Esophagus muscularis mucosa (tissue), 4 donors: ENCODE measurements at places on chromosomes 1 and 21. TPM values are rescaled to one million over a fixed set of nuclear protein-coding genes. Genes with fewer than 3 reads are reported as not detected.
A peak's percentile ranks its signal among the peaks of the same experiment; 100 is the strongest.

ITGB2 gene
- total RNA-seq, result 53.9 TPM

GJA5 gene
- total RNA-seq, result 9.8 TPM

NUP210L gene
- not detected for total RNA-seq

KRTAP13-2 gene
- not detected for total RNA-seq

F3 gene
- 56.3 TPM for total RNA-seq

PRKAA2 gene
- total RNA-seq, result 32.6 TPM

STUM gene
- total RNA-seq, result 7.6 TPM

ETV3 gene
- 19.0 TPM for total RNA-seq

SUSD4 gene
- total RNA-seq, result 1.1 TPM

PRR9 gene
- total RNA-seq, result not detected

HSPG2 gene
- 414 TPM for total RNA-seq

OR2G6 gene
- not detected for total RNA-seq

SPATA6 gene
- 19.1 TPM for total RNA-seq

GBP7 gene
- not detected for total RNA-seq

C1orf94 gene
- not detected for total RNA-seq

SPRR1A gene
- total RNA-seq, result not detected

GRCh38 chr1:179728271-179728670 is 14.8 kb upstream of the FAM163A start:
- no peak for DNase-seq

DNA sequence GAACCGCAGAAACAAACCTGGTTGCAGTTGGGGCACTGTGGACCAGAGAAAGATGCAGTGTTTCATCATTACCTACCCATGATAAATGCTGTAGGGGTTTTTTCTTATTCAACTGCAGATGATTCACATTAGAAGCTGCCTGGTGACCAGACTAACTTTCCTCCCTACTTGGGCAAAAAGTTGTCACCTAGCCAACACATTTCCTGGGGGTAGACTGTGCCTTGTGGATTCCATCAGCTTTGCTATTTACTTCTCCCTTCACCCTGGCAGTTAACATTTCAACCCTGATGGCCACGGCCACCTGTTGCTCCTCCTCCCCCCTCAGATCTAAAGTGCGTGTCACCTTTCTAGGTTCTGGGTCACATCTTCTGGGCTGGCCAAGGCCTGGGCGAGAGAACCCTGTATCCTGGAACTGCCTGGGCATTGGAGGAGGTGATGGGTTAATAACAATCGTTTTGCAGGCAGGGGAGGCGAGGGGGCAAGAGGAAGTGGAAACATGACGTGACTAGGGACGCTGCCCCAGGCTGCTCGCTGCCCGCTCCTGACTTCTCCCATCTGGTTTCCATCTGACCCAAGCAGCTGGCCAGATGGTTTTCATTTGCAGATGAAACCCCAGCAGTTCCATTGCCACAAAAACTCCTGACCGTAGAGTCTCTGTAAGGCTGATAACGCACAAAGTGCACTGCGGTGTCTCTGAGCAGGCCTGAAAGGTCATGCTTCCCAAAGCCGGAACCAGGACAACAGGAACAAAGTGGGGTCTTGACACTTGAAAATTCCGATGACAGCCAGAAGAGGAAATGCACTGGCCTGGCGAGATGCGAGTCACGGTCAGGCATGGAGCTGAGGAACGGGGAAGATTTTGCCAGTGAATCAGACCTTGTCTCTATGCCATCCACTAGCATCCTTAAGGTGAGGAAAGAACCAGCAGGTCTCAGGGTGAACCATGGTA is 36.6 kb downstream of the CAPZB start:
- no peak for DNase-seq

DNA sequence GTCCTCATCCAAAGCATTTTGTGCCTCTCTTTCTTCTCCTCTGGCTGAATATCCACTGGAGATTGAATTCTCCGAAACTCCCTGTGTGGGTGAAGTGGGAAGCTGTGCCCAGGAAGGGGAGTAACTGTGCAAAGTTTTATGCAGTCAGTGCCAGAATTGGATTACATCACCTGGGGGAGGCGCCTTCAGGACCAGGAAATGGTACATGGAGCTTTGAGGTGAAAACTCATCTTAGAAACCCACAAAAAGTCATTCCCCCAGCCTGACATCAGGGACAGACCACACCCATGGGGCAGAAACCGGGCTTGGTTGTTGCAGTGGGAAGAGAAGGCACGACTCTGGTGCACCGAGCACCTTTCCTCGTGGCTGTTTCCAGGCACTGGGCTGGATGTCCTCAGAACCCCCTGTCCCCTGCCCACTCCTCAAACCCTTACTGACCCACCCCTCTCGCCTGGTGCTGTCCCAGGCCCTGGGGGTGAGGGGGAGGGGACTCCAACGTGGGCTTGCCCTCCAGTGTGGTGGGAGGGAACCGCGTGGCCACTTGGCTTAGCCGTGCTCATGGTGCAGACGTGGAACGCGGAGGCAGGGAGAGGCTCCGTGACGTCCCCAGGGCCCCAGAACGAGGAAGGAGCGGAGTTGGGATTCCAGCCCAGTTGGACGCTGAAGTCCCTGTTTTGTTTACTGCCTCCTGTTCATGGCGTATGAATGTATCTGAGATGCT is 15.7 kb downstream of the TFF3 start:
- no peak for DNase-seq

DNA sequence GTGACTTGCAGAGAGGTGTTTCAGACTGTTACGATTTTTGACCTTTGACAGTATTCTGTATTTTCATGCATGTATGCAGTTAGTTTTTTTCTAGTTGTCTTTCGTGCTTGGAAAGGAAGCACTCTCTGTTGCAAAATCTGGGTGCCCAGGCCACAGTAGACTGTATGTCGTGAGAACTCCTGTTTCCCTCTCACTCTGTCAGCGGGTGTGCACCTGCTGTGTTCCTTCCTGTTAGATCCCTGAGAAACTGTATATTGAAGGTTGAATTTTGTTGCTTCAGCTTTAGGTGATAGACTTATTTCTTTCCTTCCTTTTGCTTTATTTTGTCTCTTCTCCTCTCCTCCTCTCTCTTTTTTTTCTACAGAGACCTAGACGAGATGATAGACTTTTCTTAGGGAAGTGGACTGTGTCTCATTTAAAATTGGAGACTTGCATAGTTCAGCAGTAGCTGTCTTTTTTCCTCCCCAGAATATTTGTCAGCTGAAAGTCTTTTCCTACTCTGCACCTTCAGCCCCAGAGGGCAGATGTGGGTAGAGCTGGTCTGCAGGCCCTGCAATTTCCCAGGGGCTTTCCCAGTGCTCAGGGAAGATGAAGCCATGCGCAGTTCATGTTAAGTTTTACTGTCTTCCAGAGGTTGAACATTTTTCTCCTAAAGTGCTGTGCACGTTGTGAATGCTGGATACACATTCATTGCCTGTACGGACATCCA is 1.4 kb downstream of the TRAPPC10 start:
- DNase-seq, result no peak

DNA sequence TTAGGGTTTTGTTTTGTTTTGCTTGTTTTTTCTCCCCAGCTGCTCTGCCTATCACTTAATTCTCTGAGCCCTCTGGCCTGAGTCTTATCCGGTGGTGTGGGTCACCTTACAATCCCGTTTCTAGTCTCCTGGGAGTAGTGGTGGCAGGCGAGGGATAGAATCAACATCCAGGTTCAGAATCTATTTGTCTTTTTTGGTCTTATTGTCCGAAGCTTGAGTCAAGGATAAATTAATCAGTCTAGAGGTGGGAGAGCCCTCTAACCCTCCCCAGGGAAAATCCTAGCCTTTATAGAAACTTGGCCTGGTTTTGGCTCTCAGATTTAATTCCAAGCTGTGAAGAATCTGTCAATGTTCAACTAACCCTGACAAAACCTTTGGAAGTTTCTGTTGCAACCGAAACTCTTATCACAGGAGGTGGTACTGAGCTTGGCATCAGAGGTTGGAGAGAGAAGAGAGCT is 246.3 kb downstream of the FGGY start:
- no peak for DNase-seq

- no peak for DNase-seq
Measured at GRCh38 chr1:4317207-4317606, 337.2 kb upstream of the AJAP1 start.

GRCh38 chr21:32163386-32163785 is 115.5 kb downstream of the MIS18A start:
- no peak for DNase-seq

- no peak for DNase-seq
Measured at GRCh38 chr21:36738489-36739126, 39.7 kb downstream of the SIM2 start.

GRCh38 chr1:174243451-174244000 is 84.2 kb downstream of the RABGAP1L start:
- DNase-seq, result no peak

GRCh38 chr1:7510389-7510931 is 260.6 kb upstream of the VAMP3 start:
- DNase-seq, result no peak

DNA sequence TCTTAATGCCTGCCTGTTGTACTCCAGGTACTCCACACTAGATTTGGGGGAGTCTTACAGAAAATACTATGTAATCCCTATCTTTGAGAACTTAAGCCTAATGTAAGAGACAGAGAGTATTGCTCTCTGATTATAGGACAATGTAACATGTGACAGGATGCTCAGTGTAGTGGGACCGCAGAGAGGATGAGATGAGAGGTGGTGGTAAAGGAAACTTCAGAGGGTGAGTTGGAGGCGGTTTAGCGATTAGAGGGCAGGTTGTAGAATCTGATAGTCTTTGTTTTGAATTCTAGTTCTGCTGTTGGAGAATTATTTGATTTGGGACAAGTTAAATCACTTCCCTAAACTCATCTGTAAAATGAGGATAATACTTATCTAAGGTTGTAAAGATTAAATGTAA is 5.4 kb downstream of the SOAT1 start:
- DNase-seq, result no peak

DNA sequence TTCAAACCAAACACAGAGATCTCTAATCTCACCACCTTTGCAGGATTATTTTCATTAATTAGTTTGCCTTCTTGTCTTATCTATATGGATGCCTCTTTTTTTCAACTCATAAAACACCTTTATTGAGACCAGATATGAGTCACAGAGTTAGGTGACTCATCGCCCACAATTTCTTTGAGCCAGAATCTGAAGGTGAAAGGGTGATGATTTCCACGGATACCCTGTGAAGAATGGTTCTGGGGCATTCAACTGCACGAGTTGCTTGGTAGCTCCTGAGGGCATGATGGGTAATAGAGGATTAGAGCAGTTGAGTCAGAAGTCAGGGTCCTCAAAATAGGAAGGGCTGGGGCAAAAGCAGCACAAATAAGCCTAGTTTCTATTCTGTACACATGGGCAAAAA is 128.2 kb downstream of the TBX19 start:
- DNase-seq, result peak; percentile 57

DNA sequence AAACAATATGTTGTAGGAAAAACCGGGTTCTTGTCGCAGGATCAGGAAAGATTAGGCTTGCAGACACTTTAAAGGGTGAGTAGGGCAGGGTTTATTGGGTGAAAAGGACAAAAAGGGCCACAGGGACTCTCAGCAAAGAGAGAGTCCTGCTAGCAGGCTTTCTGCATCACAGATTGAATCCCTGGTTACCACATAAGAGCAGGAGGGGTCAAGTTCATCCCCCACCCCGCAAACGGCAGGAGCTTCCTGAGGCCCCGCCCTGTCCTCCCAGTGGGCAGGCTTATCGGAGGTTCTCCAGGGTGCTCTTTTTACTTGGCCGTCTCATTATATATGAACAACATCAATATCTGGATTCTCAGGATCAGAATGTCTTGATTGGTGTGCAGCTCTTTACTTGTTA is 47.7 kb downstream of the SYCP1 start:
- DNase-seq, result no peak

DNA sequence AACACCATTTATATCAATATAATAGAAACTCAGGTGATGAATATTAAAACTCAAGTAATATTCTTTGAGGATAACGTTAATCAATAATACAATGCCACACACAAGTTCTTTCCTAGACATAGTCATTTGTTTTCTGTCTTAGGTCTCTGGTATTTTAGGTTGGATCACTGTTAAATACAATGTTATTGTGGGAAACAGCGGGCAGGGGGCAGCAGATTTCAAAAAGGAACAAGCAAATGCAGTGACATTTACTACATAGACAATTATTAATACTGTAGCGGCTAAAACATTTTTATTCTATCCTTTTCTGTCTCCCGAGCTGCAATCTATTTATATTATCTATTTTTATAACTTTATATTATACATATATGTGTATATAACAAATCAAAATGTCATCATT is 186.4 kb upstream of the ZNHIT6 start:
- no peak for DNase-seq

DNA sequence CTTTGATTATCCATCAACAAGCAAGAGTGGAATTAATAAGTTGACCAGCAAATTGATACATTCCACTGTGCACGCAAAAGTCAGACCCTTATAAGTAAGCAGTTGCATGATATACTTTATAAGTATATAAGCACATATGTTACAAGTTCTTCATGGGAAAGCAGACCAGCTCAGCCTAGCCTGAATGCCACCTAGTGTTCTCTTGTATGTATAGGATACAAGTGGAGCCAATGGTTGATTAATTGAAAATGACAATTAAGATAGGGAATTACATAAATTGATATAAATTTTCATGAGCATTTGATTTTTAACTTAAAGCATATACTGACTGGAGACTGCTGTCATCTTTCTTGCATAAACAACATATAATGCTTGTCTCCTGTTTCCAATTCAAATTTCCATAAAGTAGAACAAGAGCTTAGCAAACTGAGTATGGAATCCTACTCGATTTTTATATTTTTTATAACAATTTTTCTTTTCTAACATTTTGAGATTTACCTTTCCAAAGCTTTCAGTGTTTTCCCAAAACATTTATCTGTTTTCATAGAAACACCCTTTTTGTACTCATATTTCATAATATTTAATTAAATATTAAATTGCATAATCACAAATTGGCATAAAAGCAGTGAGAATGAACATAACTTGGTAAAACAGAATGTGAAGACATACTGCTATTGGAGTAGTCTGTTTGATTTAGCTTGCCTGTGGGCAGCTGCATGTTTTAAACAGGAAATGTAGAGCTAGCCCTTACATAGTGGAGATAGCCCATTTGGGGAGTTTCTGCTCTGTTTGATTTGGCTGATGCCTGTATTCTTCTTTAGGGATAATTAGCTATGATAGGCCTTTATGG is 62.8 kb downstream of the MAGI3 start:
- no peak for DNase-seq

GRCh38 chr21:32412162-32413014 is at the start of gene EVA1C:
TSS of gene EVA1C (plus strand) at chr21:32412706. CDS start at chr21:32412854, 148 bp downstream.
- no peak for DNase-seq

DNA sequence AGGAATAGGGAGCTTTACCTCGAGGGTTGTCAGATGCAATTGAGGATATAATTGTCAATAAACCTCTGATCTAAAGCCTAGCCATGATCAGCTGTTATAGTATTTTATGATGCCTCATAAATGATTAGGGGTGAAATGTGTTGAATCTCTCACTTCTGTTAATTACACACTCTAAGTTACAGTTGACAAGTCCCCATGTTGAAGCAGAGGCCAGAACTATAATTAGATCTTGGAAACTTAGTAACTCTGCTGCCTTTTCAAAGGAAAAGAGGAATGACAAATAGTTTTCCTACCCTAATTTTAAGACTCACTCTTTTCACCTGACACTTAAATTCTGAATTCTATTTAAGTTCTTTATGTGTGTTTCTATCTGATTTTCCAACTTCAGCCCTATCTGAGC is 33.8 kb downstream of the CCSAP start:
- DNase-seq, result no peak

- DNase-seq, result no peak
Measured at GRCh38 chr1:24776821-24777220, 31.6 kb downstream of the CLIC4 start.

- no peak for DNase-seq
Measured at GRCh38 chr1:111723871-111724270, 15.3 kb downstream of the INKA2 start.

GRCh38 chr1:162357681-162358266 is 18.9 kb downstream of the SPATA46 start:
- DNase-seq, result no peak
